Hepatocyte (in vitro differentiated cells): ENCODE measurements at places on chromosomes 2 and 18.

GRCh38 chr2:3585261-3586109 is 9.4 kb upstream of the COLEC11 start:
- DNase-seq = peak; percentile 60

DNA sequence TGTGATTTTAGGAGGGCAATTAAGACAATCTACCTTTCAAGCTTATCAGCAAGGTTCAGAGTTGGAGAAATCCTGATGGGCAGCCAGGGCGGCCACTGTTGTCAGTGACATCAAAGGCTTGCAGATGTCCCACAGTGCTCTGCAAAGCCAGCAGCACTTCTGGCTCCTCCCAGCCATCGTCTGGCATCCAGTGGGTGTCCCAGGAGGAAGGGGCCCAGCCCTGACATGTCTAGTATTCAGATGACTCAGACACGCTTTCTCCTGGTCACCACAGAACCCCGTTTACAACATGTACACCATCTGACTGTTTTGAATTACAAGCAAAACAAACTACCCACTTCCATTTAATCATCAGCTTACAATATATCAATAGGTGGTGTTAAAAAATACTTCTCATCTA is 61.4 kb downstream of the CYRIA start:
- DNase-seq = peak; percentile 51

GRCh38 chr2:195458936-195459335 is 198.1 kb upstream of the SLC39A10 start:
- no peak for DNase-seq

DNA sequence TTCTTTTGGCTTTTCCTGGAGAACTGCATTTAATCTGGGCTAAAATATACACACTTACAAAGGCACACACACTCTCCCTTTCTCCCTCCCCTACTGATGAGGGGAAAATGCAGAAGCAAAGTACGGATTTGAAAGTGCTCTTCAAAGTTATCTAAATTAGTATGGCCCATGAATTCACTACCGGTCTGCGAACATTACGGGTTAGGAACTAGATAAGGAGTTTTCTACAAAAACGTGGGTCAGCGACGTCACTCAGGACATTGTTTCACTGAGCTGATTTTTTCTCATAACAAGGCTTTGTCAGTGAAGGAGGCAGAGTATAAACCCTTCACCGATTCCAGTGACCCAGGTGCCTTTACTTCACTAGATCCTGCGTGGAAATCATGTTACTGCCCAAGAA is 47.3 kb downstream of the COA5 start:
- no peak for DNase-seq

DNA sequence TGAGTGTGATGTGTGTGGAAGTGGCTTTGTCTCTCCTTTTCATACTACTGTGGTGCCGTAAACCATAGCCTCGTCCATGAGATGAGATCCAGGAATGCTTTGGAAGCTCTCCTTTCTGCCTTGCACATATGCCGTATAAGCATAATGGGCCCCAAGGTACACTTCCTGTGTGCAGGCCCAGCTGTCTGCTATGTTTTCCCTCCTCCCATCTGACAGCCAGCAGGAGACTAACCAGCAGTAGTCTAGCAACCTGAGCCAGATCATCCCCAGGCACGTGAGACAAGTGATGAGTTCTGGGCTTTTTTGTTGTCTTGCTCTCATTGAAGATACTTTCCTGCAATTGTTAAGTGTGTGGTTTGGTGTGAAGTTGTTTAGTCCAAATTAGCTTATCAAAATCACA is 555.5 kb upstream of the LRRTM4 start:
- no peak for DNase-seq

GRCh38 chr2:128016620-128017019 is 11.2 kb downstream of the SAP130 start:
- DNase-seq = no peak

DNA sequence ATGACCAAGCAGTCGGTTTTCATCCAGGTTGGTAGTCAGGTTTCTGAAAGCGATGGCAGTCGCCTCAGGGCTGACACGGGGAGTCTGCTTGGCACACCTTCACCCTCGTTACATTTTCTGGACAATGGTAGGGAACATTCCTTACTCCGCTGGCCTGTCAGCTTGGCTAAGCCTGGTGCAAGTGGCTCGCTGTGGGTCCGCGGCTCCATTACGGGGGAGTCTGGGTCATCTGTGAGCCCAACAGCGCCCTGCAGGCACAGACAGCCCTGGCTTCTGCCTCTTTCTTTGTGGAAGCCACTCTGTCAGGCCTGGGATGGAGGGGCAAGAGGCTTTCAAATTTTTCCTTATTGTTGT is 95.6 kb downstream of the HDAC4 start:
- no peak for DNase-seq
